ENCODE measurements at places on chromosomes 16 and 17.
A peak's percentile ranks its signal among the peaks of the same experiment; 100 is the strongest.

DNA sequence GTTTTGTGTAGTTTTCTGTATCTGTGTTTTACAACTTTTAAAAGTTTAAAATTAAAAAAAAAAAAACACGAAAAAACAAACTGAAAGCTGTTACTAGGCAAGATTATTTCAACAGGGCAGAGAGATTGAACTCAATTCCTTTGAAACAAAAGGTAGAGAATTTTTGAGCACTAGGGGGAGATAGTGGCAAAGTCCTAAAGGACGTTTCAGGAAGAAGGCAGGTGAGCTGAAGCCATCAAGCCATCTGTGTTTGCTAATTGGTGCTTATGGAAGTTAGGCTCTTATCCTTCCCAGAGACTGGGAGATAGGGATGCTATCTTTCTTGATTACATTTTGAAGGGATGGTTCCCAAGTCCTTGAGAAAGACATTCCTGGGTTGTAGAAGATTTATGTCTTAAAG, 70.6 kb upstream of the CLEC3A start:
- DNase-seq, result no peak

DNA sequence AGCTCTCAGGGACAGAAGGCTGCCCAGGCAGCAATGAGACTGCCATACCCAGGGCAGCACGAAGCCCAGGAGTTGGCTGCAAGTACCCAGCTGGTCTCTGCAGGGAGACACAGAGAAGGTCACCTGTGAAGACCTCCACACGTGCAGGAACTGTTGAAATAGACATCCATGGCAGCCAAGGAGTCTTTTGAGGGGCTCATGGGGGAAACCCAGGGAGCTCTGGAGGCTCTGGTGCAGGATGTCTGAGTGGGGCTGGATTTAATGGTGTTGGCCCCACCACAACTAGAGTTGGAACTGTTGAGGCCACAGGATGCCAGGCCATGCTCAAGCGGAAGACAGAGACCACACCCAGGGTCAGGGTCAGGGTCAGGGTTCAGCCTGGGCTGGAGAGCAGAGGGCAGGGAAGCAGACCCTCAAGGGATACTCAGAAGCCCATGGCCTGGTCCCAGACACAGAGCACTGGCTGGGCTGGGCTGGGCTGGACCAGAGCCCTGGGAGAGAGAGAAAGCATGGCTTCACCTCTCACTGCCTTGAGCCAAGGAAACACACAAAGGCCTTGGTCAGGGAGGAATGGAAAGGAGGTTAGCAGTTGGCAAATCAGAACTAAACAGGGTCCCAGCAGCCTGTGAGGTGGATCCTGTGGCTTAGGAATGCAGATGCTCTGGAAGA, 21.4 kb downstream of the PITPNM3 start:
- DNase-seq, result no peak

GRCh38 chr16:81701296-81701970, 77.7 kb upstream of the PLCG2 start:
- DNase-seq, result no peak

DNA sequence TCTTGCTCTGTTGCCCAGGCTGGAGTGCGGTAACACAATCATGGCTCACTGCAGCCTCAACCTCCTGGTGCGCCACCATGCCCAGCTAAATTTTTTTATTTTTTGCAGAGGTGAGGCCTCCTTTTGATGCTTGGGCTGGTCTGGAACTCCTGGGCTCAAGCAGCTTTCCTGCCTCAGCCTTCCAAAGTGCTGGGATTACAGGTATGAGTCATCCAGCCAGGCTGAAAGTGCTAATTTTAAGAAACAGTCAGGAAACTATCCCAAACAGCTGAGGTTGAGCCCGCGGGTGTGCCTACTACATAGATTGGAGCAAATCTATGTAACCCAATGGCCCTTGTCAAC, 738 bp upstream of the XPO6 start:
- no peak for DNase-seq

DNA sequence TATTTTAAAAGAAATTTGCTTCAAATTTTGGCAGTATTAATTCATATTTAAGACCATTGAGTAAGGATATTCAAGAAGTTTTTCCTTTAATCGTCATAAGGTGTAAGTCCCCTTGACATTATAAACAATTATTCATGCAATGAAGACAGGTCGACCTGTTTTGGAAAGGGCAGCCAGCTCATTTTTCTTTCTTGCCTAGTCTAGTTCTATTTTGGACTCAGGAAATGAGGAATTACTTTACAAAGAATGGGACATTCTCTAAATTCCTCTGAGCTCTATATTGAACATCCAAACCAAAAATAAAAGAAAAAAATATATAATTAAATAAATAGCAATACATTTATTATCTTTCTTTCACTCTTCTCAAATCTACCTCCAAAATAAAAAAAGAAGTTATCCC, 595.6 kb upstream of the KIF2B start:
- peak; percentile 50 for DNase-seq

DNA sequence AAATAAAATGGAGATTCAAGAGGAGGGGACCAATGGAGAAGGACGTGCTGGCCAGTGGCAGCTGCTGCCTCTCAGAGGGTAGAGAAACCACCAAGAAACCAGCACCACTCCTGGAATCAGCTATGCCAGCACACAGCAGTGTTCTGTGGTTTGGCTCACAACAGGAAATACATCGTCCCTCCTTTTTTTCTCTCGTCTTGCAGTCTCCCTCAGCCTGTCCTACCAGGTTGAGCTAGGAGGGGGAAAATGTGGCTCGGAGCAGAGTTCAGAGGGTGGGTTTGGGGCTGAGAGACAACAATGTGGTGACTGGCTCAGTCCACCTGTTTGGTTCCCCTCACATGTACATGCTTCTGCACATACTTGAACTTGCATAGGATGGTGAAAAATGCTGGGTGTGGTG, 19.9 kb upstream of the SLC16A5 start:
- no peak for DNase-seq

DNA sequence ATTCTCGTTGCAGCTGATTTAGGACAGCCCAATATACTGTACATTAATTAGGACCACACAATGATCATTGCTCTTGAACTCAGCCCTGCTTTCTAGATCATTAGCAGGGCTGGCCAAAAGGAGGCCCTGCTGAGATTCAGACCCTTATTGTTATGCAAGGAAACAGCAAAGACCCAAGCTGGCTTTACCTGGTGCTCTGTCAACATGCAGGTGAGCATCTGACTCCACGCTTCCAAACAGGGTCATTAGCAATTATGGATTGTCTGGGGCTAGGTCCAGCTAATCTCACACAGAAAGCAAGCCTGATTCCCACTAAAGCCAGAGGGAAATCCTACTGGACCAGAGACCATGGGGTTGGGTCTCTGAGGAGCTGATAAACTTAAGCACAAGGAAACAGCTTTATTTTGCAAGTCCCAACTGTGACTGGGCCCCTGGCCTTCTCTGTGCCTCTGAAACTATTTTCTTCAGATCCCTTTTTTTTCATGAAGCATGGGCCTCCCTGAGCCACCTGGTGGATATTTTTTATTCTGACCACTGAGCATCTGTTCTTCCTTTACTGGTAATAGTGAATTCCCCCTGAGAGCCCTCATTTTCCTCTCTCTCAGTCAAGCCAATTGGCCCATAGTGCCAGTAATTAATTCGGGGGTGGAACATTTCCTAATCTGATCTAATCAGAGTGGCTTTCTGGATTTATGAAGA, 236.1 kb downstream of the GRIN2A start:
- DNase-seq, result no peak

GRCh38 chr16:55842369-55843104, 9.6 kb upstream of the CES1 start:
- DNase-seq, result peak; percentile 53

- DNase-seq, result no peak
Measured at GRCh38 chr16:29909391-29909790, 9.1 kb downstream of the ASPHD1 start.

- no peak for DNase-seq
Measured at GRCh38 chr16:46922239-46922638, 38.1 kb downstream of the GPT2 start.

- DNase-seq, result no peak
Measured at GRCh38 chr17:77003699-77004098, 135.5 kb downstream of the MGAT5B start.

GRCh38 chr17:72411124-72411563, 290.3 kb downstream of the SOX9 start:
- DNase-seq, result no peak

- no peak for DNase-seq
Measured at GRCh38 chr16:72159386-72159785, 12.6 kb downstream of the PMFBP1 start.

DNA sequence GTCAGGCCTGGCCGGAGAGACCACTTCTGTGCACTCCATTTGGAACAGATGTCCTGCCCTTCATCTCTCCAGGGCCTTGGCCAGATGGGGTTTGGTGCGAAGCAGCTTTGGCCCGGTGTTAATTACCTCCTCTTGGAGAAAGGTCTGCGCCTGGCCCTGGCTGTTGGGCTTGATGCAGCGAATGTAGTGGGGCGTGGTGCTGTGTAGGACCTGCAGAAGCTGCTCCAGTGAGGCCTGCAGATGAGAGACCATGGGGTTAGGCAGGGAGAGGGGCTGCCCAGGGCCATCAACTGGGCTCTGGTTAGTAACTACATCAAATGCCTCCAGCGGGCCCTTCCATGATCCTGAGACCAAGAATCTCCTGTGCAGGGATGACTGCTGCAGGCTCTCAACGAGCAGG, 18.7 kb downstream of the ZNHIT3 start:
- no peak for DNase-seq

- DNase-seq, result no peak
Measured at GRCh38 chr17:82121246-82121645, 23.2 kb upstream of the FASN start.

GRCh38 chr16:85390511-85391174, 222.5 kb upstream of the GSE1 start:
- peak; percentile 66 for DNase-seq

DNA sequence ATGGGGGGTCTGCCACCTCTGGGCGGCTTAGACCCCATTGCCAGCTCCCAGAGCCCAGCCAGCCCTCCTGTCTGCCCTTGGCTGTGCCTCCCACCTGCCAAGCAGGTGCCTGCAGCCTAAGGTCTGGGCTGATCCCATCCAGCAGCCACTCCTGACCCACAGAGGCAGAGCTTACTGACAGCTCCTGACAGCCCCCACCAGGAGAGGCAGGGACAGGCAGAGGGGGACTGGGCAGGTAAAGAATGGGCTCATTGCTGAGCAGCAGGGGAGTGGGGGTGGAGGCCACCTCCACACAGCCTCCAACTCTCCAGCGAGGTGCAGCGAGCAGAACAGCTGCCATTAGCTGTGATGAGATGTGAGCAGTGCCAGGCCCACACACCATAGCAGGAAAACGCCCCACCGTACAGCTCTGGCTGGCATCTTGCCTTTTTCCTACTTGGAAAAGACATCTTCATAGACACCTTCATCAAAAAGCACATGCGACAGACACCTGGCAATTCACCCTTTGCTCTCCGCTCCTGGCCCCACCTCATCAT, 164.4 kb downstream of the C16orf78 start:
- no peak for DNase-seq

- DNase-seq, result peak; percentile 51
Measured at GRCh38 chr17:9924735-9925191, 19.7 kb upstream of the RCVRN start.

DNA sequence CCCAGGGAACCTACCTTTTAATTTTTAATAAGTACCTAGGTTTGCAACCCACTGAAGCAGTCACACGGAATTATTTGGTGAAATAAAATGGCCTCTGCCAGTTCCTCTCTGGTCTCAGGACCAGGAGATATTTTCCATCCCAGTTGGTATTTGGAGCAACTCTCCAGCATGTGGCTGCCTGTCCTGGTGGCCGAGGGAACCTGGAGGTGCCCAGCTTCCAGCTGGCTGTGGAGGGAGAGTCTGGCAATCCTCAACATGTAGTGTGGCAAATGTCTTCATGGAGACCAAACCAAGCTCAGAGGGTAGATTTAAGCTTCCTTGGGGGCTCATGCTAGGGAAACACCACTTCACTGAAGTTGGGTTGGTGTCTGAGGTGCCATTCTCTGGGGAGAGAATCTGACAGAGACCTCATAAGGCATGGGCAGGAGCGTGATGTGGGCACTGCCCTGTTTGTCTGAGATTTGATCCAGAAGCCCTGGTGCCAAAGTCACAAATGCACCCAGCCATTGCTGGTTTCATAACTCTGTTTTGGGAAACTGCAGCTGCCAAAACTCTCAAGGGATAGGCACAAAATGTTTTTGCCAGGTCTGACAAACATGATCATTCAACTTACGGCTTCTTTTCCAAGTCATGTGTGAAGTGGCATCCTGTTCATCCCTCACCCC, 2.8 kb downstream of the MT1X start:
- no peak for DNase-seq

DNA sequence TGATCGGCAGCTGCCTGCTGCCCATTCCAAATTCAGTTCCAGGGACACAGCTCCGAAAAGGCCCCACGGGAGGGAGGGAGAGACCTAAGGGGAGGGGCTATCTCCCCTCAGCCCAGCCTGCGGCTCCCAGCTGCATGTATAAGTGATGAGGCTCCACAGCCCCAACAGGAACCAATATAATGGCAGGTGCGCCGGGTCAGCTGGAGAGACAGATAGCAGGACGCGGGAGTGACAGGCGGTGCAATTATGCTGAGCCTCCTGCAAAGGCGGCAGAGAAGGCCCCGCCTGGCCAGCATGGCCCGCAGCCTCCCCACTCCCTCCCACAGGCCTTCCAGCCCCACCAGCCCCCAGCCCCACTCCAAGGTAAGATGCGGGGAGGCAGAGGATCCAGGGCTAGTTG, 8.1 kb upstream of the C1QL1 start:
- DNase-seq, result no peak

DNA sequence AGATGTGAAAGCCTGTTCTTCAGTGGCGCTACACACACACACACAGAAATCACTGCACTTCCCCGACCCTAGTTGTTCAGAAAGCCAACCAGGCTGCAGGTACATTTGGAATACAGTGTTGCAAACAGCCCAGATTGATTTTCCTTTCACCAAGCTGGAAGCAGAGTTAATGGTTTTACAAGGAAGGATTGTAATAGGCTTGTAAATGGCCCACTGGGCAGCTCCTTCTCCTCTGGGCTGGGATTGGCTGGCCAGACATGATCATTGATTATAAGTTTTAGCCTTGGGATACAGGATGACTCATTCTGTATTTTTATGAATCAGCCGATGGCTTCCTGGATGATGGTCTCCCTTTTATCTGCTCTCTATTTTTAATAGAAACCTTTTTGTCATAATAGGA, 2.5 kb downstream of the VAT1L start:
- no peak for DNase-seq

DNA sequence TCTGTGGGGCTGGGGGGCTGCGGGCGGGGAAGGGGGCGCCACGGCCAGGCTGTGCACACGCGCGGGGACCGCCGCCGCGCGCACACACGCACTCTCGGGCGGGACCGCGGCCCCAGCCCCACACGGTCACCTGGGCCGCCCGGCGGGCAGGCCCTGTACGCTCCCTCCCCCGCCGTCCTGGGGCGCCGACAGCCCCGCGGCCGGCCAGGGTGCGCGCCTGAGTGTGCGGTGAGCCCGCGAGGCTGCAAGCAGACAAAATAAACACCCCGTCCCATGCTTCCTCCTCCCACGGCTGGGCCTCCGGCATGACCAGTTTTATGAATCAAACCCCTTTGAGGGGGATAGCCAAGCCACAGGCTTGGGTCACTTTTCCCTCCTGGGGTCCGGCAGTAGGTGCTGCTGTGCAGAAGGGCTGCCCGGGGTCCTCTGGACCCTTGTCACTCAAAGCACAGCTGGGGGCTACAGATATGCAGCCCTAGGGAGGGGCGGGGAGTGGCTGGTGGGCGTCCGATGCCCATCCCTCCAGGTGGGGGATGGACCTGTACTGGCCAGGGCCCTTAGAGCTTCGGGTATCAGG, 441 bp downstream of the VASN start:
- no peak for DNase-seq
